ENCODE measurements at places on chromosomes 7 and 10.
A peak's percentile ranks its signal among the peaks of the same experiment; 100 is the strongest.

DNA sequence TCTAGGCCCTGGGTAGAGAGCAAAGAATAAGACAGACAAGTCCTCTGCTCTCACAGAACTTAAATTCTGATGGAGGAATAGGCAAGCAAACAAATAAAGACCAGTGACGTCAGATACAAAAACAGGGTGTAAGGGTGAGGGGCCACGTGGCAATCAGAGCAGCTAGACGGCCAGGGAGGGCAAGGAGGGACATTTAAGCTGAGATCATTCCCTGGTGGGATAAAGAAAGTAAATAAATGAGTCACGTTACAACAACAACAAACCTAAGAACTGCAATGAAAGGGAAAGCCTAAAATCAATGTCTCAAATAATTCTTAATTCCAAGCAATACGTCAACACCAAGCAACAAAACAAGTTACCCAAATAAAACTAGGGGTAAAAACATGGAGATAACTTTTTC, 21.8 kb downstream of the STN1 start:
- peak; percentile 24 for DNase-seq

- no peak for DNase-seq
Measured at GRCh38 chr7:1745576-1746490, 75.8 kb downstream of the ELFN1 start.

- peak; percentile 55 for DNase-seq
Measured at GRCh38 chr7:138979226-138979979, 1.8 kb downstream of the KIAA1549 start.

DNA sequence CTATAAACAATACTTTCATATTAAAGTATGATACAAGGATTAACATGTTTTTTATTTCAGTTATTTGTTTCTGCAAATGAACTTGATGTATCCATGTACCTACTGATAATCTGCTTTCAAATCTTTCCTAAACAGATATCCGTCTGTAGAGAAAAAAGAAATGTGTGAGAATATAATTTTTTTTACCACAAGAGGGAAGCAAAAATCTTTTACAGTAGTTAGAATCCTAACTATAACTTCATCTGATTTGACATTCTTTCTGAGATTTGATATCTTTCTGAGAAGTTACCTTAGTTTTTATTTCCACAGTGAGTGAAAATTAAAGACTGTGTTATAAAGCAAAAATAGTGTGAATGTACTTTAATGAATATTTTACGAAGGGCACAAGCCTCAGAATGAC, 203.9 kb upstream of the PCLO start:
- DNase-seq: peak; percentile 28

DNA sequence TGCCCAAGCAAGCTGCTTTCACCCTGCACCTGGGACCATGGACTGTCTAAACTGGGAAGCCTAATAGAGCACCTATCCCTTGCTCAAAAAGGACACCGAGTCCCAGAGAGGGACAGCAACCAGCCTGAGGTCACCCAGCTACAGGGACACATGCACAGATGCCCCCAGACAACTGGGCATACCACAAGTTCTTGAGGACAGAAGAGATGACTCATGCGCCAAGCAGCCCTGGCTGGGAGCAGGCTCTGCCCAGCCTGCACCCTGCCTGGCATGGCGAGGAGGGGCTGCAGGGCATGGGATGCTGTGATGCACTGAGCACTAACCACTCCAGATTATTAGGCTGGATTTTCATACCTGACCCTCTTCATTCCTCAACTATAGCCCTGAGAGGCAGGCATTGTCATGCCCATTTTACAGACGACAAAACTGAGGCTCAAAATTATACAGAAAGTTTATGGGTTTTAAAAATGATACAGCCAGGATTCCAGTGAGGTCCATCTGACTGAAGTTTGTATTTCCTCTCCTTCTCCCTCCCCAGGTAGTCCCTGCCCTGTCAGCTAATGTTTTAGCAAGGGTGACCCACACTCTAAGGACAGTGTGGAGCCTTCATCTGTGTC, 289.3 kb upstream of the ZMIZ1 start:
- DNase-seq: no peak

DNA sequence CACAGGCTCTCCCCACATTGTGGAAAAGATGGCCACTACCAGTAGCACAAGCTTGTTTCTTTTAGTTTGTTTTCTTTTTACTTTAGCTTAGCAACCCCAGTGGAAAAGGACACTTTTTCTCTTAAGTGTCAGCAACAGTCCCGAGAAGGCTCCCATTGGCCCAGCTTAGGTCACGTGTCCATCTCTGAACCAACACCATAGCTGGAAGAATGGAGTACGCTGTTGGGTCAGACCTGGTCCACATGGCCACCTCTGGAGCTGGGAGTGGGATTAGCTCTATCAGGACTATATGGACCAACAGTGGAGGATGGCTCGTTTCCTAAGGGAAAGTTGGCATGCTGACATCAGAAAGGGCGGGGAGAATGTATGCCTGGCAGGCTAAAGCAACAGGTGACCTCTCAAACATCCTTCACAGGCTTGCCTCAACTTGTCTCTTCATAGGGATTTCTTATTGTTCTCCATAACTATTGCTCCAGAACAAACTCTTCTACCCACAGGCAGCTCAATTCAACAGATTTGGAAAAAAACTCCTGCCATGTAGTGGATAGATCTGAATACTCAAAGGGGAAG, 27.6 kb upstream of the NEUROG3 start:
- no peak for DNase-seq

- DNase-seq: no peak
Measured at GRCh38 chr10:120977897-120978296, 126.7 kb downstream of the WDR11 start.

GRCh38 chr7:151252561-151252835, 4.0 kb upstream of the SMARCD3 start:
- DNase-seq: no peak

DNA sequence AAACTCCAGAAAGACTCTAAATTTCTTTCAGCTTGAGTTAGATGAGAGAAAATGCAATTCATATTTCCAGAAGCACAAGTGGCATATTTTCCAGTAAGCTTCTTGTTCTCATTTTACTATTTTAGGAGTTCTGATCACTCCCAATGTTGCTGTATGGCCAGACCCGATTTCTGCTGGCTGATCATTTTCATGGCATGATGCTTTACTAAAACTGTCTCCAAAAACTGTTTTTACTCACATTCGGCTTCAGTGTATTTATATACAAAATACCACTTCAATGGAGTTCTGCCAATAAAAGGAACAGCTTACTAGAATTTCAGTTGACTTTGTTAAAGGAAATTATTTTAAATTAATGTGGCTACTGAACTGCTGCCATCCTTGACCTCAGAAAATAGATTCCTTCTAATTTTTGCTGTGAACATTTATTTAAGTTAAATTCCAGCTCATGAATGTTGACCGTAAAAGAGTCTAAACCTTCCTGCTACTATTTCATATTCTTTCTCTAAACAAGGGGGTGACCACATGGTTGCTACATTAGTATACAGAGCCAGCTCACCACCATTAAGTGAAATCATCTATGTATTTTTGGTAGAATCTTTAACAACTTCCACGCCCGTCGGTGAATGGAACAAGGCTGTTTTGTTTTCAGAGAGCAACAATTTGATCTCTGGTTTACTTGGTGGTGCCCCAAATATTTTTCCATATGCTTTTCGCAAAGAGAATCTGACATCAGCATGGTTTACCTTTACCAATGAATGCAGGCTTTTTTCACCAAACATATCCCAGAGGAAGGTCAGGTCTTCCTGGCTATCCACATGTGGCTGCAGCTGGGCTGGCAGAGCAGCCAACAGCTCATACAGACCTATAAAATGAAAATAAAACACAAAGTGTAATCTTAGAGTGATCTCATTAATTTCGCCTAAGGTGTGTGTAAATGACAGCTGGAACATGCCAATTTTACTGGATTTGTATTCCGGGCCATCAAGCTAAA, 101.2 kb downstream of the MPP7 start:
- no peak for DNase-seq

- no peak for DNase-seq
Measured at GRCh38 chr10:33101392-33101787, 143.4 kb upstream of the ITGB1 start.

GRCh38 chr7:34939175-34939574, 98.1 kb downstream of the DPY19L1 start:
- no peak for DNase-seq

DNA sequence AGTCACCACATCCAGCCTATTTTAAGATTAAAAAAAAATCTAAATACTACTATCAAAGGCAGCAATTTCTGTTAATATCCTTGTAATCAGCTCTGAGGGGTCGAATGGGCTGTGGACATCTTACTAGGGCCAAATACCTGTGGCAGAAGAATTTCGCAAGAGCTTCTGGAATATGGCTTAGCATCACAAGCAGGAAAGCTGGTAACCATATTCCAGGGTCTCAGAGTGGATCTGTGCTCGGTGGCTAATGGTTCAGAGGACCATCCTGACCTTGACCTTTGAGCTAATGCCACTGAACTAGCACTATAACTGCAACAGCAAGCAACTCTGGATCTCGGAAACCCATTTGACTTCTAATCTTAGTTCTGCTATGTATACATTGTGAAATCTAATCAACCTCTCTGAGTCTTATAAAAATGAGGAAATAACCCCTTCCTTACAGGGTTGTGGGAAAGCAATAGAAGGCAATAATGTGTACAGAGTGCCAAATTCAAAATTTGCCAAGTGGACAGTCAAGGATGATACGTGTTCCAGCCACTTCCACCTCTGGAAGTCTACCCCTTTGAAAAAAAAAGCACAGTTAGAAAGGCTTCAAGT, 65.5 kb downstream of the CYP26A1 start:
- no peak for DNase-seq

DNA sequence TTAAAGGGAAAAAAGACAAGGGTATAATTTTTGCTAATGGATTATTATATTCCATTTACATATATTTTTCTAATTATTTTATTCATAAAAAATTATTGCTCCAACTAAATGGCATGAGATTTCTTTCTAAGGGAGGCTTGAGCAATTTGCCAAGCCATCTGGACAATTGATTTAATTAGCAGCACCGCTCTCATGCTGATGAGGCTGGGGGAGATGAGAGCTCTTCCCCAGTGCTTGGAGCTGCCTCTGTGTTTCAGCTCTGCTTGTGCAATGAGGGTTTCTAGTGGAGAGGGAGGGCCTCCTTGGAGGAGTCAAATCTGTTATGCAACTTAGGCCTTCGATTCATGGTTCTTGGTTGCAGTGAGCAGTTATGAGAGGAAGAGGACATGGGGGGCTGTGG, 574.3 kb downstream of the TCERG1L start:
- DNase-seq: no peak

GRCh38 chr10:49281461-49281860, 17.5 kb upstream of the C10orf71 start:
- peak; percentile 3 for DNase-seq

GRCh38 chr7:23026164-23026563, 12.2 kb upstream of the HYCC1 start:
- DNase-seq: no peak

GRCh38 chr7:132500727-132501440, 75.4 kb downstream of the PLXNA4 start:
- no peak for DNase-seq

DNA sequence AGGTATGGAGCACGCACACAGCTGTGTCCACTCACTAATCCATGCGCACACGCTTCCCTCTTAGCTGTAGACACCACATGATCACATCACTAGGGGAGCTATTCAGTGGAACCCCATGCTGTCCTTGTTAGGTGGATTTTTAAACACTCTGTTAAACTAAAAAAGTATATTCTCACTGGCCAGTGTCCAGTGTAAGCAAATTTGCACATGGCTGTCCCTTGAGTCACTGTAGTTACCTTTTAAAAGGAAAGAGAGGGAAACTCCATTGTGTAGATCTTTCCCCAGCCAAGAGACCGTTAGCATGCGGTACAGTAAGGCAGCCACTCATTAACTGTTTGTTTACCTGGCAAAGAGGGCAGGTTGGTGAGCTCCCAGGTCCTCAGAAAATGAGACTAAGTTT, 81.6 kb upstream of the INSYN2A start:
- peak; percentile 8 for DNase-seq

- DNase-seq: no peak
Measured at GRCh38 chr7:92753614-92754013, 82.8 kb downstream of the CDK6 start.

DNA sequence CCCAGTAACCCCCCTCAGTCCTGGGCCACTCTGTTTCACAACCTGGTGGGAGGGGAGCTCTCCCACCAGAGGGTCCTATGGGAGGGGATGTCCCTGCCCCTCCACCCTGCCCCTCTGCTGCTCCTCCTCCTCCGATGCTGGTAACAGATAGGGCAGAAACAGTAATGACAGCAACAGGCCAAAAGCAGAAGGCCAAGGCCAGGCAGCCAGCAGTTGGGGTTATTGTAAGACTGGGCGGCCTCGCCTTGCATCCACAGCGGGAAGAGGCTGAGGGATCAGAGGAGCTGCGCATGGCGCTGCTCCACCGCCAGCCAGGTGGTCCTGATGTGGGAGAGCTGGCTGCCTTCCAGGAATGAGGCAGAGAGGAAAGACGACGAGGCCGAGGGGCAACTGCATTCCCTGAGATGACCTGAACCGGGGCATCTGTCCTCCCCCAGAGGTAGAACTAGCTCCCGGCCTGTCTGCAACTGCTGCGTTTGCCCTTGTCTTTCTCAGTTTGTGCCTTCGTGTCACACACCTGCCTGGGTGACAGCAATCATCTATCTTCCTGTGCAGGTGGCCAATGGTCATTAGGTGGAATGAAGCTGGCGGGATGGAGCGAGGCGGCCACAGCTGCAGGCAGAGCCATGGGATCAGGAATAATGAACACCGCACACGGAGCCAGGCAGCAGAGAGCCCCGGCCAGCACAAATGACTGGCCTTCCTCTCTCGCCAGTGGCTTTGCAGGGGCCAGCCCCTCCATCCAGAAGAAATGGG, 54.0 kb upstream of the CACUL1 start:
- peak; percentile 27 for DNase-seq

GRCh38 chr7:100380196-100380595, 6.9 kb downstream of the PILRA start:
- no peak for DNase-seq

GRCh38 chr10:13624630-13625029, 37.9 kb downstream of the PRPF18 start:
- DNase-seq: no peak

GRCh38 chr10:112768121-112768520, 181.9 kb upstream of the TCF7L2 start:
- no peak for DNase-seq

- no peak for DNase-seq
Measured at GRCh38 chr10:7334642-7334964, 76.2 kb downstream of the SFMBT2 start.

- DNase-seq: no peak
Measured at GRCh38 chr10:90969947-90970673, 49.2 kb upstream of the ANKRD1 start.

DNA sequence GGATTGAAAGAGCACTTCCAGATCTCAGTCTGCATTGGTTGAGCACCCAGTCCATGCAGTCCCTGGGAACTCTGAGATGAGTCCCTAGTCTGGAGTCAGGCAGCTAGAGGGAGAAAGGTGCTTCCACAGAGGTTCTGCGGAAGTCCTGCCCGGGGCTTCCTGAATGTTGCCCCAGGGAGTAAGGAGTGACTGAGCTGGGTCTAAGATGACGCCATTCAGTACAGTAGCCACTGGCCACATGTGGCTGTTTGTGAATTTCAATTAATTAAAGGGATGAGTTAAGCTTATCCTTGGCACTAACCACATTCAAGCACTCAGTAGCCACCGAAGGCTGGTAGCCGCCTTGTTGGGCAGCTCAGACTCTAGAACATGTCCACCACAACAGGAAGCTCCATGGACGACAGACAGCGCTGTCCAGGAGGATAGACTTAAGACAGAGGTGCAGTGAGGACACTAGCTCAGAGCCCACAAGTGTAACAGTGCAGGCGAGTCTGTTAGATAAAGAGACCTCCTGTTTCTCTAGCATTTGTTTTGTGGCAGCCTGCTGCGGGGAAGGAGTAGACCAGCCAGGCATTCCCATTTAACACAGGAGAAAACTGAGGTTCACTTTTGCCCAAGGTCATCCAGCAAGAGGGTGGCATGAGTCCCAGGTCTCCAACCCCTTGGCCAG, 101.6 kb upstream of the PPIF start:
- DNase-seq: no peak

Data from NCI-H69 (cell line).